Stomach (tissue), 19 donors: ENCODE measurements at places on chromosomes 4 and X.
A peak's percentile ranks its signal among the peaks of the same experiment; 100 is the strongest.

GRCh38 chr4:110442309-110442708, 33.6 kb upstream of the ENPEP start:
- DNase-seq, result no peak

GRCh38 chr4:186759990-186760389, 36.3 kb upstream of the FAT1 start:
- no peak for DNase-seq

DNA sequence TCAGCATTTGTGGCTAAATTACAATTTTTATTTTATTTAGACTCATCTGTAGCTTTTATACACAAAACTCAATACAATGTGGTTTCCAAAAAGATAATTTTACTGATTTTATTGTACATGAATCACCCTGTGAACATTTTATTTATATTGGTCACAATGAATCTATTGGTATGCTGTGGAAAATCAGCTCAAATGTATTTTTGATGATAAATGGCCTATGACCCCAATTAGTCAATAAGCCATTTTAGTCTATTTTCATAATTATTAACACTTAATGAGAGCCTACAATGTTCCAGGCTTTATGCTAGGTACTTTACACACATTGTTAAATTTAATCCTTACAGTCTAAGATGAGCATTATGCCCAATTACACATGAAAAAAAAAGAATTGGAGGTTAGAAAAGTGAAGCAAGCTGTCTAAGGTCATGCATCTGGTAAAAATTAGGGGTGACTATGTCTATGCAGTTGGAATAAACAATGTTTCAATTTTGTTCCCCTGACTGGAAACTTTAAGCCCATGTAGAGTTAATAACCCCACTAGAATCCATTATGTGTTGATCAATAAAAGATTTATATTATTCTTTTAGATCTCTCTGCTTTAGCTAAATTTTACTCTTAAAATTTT, 344.7 kb downstream of the PABPC4L start:
- DNase-seq, result no peak

GRCh38 chrX:122248681-122249080, 935.4 kb upstream of the GRIA3 start:
- DNase-seq, result no peak

GRCh38 chrX:72121383-72121782, 10.3 kb downstream of the RTL5 start:
- DNase-seq, result peak; percentile 66

DNA sequence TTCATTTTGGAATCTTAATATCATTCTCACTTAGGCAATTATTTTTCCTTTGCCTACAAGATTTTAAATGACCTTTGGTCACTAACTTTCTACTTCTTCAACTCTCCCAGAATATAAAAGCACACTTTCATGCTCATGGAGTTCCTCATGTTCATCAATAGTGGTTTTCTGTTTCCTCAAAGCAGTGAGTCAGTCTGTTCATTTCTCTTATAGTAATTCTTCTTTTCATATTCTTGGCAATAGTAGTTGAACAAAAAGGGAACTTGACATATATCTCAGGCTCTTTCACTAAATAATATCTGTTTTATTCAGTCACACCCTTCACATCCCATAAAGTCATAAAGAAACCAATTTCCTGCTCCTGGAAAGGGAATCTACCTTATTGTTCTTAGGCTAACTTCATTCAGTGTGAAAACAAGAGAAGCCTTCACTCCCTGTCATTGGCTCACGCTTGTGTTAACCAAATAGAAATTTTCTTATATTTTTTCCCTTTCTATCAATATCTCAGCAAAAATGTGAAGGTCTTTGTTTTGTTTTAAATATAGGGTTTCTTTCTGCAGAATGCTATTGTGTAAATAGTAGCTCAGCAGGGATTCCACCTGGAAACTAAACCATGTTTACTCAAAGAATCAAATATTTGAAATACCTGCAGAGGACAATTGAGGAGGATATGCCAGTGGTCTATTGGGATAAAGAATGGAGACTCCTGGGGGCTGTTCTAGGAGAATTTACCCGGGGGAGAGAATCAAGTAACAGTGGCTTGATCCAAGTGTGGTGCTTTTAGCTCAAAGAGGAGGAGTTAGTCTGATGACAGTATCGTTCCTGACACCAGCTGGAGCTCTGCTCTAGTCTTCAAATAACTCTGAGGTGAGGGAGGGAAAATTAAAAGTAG, 13.4 kb upstream of the TNIP3 start:
- DNase-seq, result no peak

GRCh38 chr4:163748449-163748848, 254.0 kb downstream of the TMA16 start:
- no peak for DNase-seq

DNA sequence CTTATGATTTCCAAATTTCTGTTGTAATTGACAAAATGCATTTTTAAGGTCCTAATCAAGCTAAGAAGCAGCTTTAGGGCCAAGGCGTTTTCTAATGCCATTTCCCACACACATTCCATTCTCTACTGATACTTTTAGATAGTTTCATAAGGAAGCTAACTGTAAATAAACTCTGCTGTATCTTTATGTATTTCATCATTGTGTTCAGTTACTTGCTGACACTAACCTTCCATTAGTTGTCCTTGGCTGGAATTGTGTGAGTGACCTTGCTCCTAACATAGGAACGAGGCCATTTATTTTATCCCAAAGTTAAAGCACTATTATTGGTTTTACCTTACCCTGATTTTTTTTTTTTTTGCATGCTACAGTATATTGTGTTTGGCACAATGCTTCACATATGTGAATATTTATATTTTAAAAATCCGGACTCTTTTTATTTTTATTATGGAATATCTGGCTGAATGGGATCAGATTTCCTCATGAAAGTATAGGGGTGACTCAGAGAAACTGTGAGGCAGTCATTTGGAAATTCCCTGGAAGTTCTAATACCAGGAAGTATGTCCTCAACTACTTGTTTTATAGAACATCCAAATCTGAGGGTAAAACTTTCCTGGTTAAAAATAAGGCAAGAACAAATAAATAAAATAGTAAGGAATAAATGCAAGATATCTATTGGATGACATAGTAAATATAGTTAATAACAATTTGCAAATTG, 62.7 kb upstream of the SORBS2 start:
- no peak for DNase-seq

DNA sequence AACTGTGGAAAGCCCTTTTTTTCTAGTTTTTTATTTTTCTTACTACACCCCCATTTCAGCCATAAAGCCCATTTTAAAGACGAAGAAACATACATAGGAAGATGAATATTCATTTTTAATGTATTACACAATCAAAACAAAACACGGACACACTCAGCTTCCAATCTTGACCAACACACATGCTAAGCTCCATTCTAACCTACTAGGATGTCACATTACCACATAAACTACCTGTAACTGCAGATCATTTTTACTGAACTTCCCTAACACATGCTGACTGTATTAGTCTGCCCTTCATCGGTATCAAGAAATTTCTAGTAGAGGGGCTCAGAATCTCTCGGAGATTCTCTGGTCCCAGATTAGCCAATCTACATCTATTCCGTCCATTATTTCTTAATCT, 1.8 kb downstream of the CCNI start:
- peak; percentile 16 for DNase-seq

- no peak for DNase-seq
Observed at GRCh38 chr4:25321703-25322102, 9.1 kb downstream of the ZCCHC4 start.

DNA sequence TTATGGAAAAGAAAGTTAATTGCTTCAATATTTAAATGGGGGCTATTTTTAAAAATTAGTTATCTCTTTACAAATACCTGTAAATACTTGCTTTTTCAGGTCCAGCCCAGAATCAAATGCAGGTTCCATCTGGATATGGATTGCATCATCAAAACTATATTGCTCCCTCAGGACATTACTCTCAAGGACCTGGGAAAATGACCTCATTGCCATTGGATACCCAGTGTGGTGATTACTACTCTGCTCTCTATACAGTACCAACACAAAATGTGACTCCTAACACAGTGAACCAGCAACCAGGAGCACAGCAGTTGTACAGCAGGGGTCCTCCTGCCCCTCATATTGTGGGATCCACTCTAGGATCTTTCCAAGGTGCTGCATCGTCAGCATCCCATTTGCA, 29.2 kb downstream of the SEC24B start:
- no peak for DNase-seq

DNA sequence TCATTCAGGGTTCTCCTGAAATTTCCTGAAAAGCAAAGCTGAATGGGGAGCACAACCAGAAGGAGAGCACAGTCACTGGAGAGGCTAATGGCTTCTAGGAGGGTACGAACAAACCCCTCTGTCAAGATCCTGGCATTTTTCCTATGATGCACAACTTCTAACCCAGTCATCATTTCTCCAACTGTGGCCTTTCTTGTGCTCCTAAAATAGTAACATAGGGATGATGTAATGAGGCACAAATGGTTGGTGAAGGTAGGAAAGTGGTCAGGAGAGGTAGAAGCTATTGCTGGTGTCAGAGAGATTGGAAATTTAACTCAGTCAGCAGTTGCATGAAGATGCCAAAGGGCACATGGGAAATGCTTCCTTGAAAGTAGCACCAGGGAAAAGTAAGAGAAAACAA, 52.7 kb downstream of the SLC10A7 start:
- DNase-seq, result no peak

- DNase-seq, result no peak
Observed at GRCh38 chrX:19303256-19303880, 40.4 kb upstream of the PDHA1 start.

- no peak for DNase-seq
Observed at GRCh38 chr4:170599894-170600293, 510.1 kb upstream of the AADAT start.

- DNase-seq, result no peak
Observed at GRCh38 chrX:13996650-13997049, 33.0 kb downstream of the GEMIN8 start.

- DNase-seq, result no peak
Observed at GRCh38 chrX:23066588-23067281, 67.0 kb downstream of the DDX53 start.

- DNase-seq, result no peak
Observed at GRCh38 chr4:36081185-36081584, 163.1 kb downstream of the ARAP2 start.

GRCh38 chr4:81919223-81919622, 447.5 kb upstream of the RASGEF1B start:
- no peak for DNase-seq

GRCh38 chr4:12421364-12421763, 992.7 kb upstream of the HS3ST1 start:
- no peak for DNase-seq

DNA sequence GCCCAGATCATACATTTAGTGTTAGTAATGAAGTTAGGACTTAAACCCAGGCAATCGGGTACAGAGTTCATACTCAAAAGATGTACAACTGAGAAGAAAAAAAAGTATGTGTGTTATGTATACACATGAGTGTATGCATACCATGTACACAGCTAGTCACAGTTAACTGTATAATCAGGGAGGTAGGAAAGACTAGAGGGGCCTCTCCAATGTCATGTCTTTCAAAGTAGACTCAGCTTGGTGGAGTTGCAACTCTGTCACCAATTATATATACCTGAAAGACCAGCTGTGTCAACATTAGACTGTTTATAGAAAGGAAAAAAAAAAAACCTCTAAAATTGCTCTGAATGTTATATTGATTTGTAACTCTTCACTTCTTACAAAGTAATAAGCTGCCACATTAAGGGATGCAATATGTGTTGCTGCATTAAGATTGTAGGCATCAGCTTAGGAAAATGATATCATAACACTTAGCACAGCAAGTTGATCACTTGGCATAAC, 167.5 kb downstream of the DCTD start:
- DNase-seq, result no peak

GRCh38 chrX:54928876-54929275, 8.3 kb downstream of the TRO start:
- DNase-seq, result no peak

DNA sequence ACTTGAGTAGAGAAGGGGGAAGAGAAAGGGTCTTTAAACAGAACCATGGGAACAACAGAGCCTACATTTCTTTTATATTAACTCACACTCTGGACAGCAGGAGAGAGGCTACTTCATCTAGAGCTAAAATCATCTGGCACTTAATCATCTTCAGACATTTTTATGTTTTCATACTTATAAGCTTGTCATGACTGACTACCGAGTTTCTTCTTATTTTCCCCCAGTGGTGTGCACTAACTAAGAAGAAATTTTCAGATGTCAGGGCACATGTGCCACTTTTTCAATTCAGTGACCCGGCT, 11.8 kb upstream of the RTL5 start:
- no peak for DNase-seq

DNA sequence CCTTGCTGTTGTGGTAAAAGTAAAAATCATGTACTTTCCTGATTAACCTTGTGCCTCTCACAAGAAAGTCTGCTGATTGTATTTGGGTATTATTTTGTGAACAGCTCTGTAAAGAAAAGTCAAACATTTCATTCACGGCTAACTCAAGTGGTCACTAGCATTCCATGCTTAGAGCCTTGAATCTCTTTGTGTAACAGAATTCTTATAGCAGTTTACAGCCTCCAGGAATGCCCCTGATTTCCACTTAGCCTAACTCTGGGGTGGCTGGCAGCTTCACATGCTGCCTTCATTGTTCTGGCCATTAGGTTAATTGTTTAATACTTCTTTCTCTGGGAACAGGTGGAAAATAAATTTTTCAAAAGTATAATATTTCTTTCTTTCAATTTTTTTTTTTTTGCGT, 226.7 kb downstream of the RBMX2 start:
- DNase-seq, result no peak

- DNase-seq, result no peak
Observed at GRCh38 chrX:18707426-18708049, at the start of gene PPEF1. PPEF1 (plus strand) TSS chrX:18707645; CDS start chrX:18707781, 136 bp downstream.

GRCh38 chr4:169677150-169677748, 56.9 kb downstream of the CLCN3 start:
- DNase-seq, result no peak

DNA sequence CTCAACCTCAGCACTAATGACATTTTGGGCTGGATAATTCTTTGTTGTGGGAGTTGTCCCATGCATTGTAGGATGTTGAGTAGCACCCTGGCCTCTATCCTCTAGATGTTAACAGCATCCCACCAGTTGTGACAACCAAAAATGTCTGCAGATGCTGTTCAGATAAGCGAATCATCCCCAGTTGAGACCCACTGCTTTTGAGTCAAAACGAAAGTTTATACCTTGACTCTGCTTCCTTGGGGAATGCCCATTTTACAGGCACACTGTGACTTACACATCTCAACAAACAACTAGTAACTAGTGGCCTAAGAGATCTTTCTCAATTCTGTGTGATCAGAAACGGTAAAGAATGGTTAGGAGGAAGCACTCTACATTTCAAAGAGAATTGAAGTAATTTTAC, 37.0 kb downstream of the SEPSECS start:
- no peak for DNase-seq

- DNase-seq, result no peak
Observed at GRCh38 chrX:37830371-37830770, 17.0 kb downstream of the DYNLT3 start.

GRCh38 chr4:1492142-1492457, 85.9 kb upstream of the NKX1-1 start:
- no peak for DNase-seq

GRCh38 chr4:8637456-8637984, 45.0 kb downstream of the CPZ start:
- no peak for DNase-seq
